ENCODE measurements at places on chromosomes 6 and 20.

DNA sequence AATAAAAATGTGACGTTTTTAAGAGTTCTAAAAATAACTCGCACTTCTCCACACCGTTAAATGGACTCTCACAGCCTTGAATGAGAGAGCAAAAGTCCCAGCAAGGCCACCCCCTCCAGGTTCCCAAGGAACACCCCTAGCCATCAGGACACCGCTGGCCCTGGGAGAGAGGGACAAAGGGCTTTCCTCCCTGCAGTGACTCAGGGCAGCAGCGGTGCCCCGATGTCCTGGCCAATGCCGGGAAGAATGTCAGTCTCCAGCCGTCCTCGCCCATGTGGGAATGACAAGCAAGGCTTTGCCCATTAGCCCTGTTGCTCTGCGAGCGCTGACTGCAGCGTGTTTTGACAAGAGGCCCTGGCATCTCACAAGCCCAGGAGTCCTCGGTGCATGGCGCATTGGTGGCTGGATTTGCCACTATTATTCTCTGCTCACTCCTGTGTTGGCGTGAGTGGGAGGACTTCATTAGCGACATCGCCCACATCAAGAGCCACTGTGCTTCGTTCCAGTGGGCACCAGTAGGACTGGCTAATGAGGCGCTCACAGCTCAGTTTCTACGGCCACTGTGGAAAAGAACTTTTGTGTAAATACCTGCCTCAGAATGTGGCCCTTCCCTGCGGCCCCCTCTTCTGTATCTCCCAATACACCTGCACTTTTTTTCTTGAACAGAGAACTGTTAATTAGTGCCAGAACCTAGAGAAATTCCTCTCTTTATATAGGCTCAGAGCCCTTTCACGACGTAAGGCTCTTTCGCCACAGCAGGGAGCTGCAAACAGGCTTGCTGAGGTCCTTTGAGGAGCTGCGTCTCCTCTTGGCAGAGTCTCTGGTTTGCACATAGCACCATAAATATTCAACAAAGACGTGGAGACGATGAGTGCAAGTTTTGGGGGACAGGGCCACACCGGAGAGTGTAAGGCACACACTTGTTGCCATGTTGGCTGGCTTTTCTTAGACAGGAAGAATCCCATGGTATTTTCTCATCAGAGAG, 336.6 kb downstream of the TAF4 start:
- no peak for DNase-seq

GRCh38 chr6:45746046-45746445, 269.6 kb downstream of the CLIC5 start:
- no peak for DNase-seq

DNA sequence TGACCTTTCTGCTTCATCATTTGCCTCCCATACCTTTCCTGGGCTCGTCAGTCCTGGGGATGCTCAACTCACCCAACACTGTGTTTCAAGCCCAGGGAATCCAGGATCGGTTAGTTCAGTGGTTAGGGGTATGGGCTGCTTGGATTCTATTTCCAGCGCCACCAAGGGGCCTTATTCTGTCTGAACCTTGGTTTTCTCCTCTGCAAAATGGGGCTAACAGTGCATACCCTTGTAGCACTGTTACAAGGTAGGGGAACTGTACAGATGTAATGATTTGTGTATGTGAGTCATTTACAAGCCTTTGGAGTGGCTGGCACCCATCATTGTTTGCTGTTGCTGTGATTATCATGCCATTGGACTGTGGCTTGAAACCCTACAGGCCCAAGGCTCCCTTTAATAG, 14.5 kb upstream of the CSNK2A1 start:
- DNase-seq: no peak

DNA sequence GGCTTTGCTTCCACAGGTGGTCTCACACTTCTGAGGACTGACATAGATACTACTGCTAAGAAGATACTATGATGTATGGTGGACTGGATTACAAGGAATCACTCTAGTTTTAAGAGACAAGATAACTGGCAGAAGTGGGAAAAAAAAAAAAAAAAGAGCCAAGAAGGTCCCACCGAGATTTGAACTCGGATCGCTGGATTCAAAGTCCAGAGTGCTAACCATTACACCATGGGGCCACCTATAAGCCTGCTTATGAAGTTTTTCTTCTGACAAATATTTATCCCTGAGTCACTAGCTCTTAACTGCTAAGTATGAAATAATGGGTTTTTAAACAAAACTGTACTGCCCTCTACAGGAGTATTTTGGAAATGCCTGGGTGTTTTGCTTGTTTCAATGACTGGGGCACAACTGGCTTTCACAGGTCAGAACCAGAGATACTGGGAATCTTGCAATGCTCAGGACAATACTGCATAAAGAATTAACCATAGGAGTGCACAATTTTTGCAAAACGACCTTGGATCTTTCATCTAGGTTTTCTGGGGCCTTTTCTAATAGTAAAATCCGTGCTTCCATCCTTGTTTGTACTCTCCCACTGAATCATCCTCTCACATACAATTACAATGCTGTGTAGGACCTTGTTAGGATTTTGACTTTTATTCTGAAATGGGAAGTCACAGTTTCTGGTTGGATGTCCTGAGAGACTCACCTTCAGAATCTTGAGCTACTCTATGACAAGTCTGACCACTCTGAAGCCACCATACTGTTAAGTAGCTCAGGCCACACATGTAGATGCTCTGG, 116.3 kb downstream of the OR2B2 start:
- peak; percentile 41 for DNase-seq

GRCh38 chr6:22409486-22409885, 112.7 kb upstream of the PRL start:
- DNase-seq: no peak

- DNase-seq: no peak
Measured at GRCh38 chr20:56733967-56734366, 104.9 kb downstream of the TFAP2C start.

- DNase-seq: no peak
Measured at GRCh38 chr20:11582060-11582459, 335.6 kb upstream of the BTBD3 start.

GRCh38 chr20:8587251-8587650, 455.2 kb downstream of the PLCB1 start:
- DNase-seq: no peak

GRCh38 chr6:17239260-17239659, 41.9 kb upstream of the RBM24 start:
- DNase-seq: no peak

- DNase-seq: no peak
Measured at GRCh38 chr6:47262231-47262630, 47.5 kb downstream of the TNFRSF21 start.

- no peak for DNase-seq
Measured at GRCh38 chr20:50356962-50357782, 153.0 kb upstream of the PTPN1 start.

- DNase-seq: peak; percentile 34
Measured at GRCh38 chr6:30601436-30601814, 15.6 kb downstream of the PPP1R10 start.

GRCh38 chr6:83097204-83097603, 29.7 kb downstream of the DOP1A start:
- no peak for DNase-seq

- DNase-seq: no peak
Measured at GRCh38 chr20:9441948-9442347, 72.4 kb upstream of the LAMP5 start.

DNA sequence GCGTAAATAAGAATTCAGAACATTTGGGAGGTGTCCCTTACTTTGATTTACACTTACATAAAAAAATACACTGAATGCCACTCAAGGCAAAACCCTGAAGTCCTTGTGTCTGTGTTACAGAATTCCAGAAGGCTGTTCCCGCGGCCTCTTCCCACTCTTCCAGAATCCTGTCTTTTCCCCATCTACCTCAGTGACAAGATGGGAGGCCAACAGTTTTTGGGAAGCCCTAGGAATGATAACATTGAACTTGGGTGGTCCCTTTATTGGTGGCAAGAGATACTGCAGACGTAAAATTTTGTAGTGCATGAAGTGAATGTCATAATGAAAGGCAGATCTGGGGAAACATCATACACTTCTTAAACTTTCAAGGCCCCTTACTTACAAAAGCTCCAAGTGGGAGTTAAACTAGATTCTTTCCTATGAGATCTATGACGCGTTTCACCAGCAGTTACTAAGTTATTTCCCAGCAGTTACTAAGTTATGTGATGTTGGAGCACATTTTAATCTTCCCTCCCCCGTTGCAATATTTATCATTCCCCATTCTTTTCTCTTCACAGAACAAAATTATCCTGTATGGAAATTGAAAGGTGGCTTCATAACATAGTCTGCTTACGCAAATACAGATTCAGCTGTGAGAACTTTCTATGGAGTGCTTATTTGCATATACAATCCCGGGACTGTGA, 79.5 kb downstream of the BCAS1 start:
- DNase-seq: no peak

DNA sequence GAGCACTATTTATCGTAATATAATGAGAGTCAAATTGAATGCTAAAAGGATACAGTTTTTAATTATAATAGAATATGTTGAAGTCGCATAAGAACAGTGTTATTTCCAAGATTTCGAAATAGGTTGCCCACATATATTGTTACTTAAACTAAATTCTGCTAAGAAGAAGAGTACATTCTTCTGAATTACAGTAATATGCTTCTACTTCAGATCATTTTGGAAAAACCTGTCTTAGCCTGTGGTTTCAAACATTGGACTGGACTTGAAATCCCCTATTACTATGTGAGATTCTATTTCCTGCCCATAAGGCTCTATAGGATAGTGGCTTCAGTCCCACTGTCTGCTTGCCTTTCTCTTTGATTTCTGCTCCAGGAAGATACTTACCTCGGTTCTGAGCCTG, 137.2 kb downstream of the B3GAT2 start:
- no peak for DNase-seq

DNA sequence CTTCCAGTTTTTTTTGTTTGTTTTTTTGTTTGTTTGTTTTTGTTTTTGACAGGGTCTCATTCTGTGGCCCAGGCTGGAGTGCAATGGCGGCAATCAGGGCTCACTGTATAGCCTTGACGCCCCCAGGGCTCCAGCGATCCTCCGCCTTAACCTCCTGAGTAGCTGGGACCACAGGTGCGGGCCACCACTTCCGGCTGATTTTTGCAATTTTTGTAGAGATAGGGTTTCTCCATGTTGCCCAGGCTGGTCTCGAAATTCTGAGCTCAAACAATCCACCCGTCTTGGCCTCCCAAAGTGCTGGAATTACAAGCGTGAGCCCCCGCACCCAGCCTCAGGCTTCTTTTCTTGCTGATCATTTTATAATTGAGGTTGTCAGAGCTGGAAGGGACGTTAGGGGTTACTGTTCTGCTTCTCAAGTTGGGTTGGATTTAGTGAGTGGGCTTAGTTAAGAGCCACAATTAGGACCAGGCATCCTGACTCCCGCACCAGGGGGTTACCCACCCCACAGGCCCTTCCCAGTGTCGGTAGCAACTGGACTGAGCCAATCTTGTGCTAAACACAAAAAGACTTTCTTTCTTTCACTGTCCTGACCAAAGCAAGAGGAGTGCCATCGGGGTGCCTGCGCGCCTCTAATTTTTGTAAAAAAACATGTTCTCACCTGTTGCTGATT, 13.1 kb upstream of the ZSCAN9 start:
- DNase-seq: no peak

DNA sequence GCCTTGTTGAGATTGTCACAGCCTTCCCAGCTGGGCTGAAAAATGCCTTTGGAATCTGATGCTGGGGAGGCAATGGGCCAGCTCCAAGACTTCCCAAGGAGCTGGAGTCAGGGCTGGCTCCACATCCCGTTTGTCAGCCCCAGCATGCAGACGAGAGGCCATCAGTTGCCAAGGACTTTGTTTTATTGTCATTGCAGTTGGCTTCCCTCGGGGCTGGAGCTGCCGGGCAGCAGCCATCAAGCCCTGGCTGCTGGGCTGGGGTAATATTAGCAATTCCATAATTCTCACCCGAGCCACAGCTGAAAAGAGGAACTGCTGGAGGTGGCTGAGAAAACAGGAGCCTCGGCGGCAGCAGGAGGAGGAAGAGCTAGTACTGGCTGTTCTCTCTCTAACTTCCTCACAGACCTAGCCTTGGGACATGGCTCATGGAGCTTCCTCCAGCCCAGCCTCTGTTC, 182.5 kb downstream of the CDC5L start:
- peak; percentile 38 for DNase-seq

DNA sequence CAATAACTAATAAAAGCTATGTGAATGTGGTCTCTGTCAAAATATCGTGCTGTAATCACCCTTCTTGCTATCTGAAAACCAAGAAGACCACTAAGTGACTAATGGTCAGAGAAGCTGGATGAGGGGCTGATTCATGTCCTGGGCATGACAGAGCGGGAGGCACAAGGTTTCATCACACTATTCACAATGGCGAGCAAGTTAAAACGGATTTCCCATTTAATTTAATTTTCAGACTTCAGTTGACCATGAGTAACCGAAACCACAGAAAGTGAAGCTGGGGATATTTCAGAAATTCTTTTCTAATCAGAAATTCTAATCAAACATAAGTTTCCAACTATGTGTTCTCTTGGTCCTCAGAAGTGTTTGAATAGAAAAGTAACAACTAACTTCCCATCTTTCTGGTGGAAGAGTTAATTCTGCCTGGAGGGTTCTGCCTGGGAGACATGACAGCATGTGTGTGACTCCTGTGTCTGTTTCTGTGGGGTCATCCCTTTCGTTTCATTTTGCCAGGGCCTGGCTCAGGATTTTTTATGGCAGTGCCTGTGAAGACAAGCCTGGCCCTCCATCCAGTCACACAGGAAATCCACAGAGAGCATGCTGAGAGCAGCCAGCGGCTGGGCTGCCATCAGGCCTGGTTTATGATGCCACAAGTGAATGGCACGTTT, 98.9 kb downstream of the FAM120B start:
- DNase-seq: no peak

- DNase-seq: no peak
Measured at GRCh38 chr6:153117986-153118879, 12.8 kb downstream of the RGS17 start.

All from CD4-positive, alpha-beta T cell treated with Interleukin-15 for 1 hour (primary cell).